ENCODE measurements at places on chromosomes 3 and 15.
A peak's percentile ranks its signal among the peaks of the same experiment; 100 is the strongest.

GRCh38 chr3:9100513-9100894, 137.2 kb upstream of the RAD18 start:
- DNase-seq: no peak

- DNase-seq: peak; percentile 37
These were observed 566 bp downstream of the HMCES start for GRCh38 chr3:129278966-129279906.

GRCh38 chr15:97991972-97992541, 31.6 kb downstream of the ARRDC4 start:
- no peak for DNase-seq

GRCh38 chr3:138078901-138079344, 36.5 kb downstream of the DZIP1L start:
- no peak for DNase-seq

Measured in muscle of arm (tissue), 14 donors.